ENCODE measurements at places on chromosomes 2 and 18.
A peak's percentile ranks its signal among the peaks of the same experiment; 100 is the strongest.

- no peak for DNase-seq
Observed at GRCh38 chr2:127619203-127619590, 26.8 kb upstream of the GPR17 start.

DNA sequence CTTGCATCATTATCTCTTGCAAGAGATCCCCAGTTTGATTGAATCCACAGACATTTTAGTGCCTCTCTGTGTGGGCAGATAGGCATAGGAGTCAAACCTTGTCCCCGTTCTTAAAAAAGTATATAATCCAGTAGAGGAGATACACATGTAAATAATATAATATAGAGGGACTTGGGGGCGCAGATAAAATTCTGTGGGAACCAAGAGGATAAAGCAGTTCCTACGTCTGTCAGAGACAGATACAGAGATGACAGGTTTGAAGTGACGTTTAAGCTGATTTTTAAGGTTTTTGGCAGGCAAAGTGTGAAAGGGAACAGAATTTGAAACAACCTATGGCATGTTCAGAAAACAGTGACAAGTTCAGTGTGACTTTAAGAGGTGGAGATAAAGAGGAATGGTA, 63.1 kb downstream of the CAB39 start:
- no peak for DNase-seq

DNA sequence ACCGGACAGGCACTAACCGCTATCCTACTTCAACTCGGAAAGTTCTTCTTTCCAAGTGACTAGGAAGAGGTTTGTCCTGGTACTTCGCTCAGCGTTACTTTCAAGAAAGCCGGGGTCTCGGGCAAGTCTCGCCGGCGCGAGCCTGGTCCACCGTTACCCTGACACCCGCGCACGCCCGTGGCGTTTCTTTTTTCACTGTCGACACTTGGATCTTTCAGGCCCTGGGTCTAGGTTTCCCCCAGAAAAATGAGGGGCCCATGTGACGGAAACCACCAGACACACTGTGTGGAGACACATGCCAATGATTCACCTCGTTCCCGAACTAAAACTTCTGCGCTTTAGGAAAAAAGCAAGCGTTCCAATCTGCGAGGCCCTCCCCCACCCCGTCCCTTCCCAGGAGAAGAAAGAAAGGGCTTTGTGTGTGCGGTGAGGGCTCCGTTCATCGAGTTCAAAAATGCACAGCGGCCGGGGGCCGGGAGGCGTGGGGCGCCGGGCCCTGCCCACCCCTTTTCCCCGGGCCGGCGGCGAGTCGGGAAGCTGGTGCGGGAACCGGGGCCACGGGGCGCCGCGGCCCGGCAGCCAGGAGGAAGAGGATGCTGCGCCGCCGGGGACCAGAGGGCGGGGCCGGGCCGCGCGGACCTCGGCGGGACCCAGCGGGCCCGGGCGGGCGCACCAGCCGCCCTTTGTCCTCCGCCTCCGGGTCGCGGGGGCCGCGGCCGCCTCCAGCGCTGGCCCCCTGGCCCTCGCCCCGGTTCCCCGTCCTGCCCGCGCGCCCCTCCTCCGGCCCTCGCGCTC, 2.6 kb downstream of the ZNF521 start:
- DNase-seq = peak; percentile 69

GRCh38 chr18:55300936-55301531, 287.0 kb downstream of the TCF4 start:
- peak; percentile 25 for DNase-seq

GRCh38 chr2:12776521-12776961, 59.8 kb downstream of the TRIB2 start:
- DNase-seq = no peak

- no peak for DNase-seq
Observed at GRCh38 chr2:175152242-175152641, 15.8 kb downstream of the ATF2 start.

- peak; percentile 81 for DNase-seq
Observed at GRCh38 chr2:6865346-6866274, at the start of gene CMPK2. Gene CMPK2 (minus strand): TSS chr2:6865907. CDS start chr2:6865696, 211 bp downstream.
